ENCODE measurements at places on chromosomes 7 and 10. TPM values are rescaled to one million over a fixed set of nuclear protein-coding genes. Genes with fewer than 3 reads are reported as not detected.

DNA sequence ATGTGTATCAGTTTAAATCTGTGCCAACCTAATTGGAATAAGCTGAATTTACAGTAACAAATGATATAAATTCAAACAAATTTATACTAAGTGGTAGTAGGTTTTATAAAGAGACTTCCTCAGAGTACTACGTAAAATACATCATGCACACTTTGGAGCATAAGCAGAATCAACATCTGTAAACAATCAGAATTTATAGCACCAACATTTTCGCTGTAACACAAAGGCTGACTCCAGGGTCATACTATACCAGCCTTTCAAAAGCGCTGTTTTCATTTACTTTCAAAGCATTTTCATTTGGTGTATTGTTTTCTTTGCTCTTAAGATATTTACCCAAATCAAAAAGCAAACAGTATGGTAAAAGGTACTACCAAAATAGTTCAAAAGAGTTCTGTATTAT, 29.3 kb upstream of the TMEM168 start:
- DNase-seq: no peak

GRCh38 chr10:34157501-34157900, 657.6 kb downstream of the PARD3 start:
- DNase-seq: no peak

GRCh38 chr10:36621346-36621745, 504.1 kb upstream of the ANKRD30A start:
- no peak for DNase-seq

DNA sequence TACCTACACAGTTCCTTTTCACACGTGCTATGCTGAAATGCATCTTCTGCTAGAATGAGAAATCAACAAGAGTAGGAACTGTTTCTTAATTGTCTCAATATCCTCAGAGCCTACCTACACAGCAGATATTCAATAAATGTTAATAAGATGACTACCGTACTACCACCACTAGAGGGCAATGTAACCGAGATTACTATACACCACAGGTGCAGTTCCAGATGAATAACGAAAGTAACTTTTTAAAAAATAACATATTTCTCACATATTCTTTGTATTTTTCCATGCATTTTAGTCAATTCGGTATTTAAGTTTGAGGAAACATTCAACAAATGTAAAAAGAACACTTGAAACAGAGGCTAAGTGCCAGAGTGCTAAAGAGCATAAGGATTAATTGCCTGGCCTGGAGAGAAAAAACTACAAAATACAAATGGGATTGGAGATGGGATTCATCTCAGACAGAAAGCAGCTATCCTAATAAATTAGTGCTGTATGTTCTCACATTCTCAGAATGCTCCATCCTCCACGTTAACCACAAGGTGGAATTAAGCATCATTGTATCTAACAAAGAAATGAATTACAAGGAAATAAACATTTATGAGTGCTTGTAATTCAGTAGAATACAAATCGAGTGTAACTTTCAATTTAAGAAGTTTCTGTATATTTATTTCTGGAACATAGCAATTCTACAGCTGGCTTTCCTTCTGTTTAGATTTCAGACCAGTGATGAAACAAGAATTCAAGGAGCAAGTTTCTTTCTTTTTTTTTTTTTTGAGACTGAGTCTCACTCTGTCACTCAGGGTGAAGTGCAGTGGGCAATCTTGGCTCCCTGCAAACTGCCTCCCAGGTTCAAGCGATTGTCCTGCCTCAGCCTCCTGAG, 20.3 kb upstream of the HECTD2 start:
- DNase-seq: peak; percentile 64

DNA sequence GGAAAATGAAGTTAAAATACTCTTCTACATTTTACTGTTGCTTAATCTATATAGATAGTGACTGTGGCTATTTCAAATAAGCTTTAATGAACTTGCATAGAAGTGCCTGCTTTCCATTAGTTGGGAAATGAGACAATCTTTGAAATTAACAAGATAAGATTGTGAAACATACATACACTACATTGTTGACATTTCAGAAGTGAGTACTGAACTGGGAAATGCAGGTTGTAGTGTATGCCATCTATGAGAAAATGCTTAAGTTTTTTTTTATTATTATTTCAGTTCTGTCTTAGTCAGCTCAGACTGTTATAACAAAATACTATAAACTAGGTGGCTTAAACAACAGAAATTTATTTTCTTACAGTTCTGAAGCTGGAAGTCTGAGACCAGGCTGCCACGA, 49.6 kb upstream of the CSTF2T start:
- DNase-seq: no peak

DNA sequence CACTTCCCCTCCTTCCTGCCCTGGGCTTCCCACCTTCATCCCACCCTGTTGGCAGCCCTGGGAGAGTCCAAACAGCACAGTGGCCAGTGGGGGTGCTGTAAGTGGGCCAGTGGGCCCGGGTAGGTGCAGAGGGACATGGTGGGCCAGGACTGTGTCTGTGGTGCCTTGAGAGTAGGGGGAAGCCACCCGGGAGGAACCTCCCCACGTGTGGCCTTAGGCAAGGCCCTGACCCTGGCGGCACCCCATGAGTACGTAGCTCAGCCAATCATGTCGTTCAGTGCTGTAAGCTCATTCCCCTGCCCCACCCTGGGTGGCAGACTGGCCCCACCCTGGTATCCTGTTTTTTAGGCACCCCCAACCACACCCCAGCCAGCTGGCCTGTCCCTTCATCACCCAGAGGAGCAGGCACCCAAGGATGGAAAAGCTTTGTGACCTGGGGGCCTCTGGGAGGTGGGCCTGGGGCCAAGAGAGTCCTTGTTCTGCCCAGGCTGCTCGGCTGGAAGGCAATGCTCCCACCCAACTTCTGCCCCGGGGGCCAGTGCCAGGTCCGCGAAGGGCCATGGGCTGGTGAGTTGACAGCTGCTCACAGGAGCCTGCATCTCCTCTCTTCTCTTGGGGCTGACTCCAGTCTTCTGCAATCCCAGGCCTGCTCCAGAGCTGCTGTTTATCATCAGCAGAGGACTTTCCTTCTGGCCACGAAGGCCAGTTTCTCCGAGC, 41.6 kb downstream of the TSPAN15 start:
- no peak for DNase-seq

- DNase-seq: peak; percentile 88
Observed at GRCh38 chr7:5596046-5596895, 172.6 kb upstream of the TNRC18 start.

- peak; percentile 98 for DNase-seq
Observed at GRCh38 chr7:91264046-91264923, at the start of gene FZD1. FZD1 (plus strand) TSS chr7:91264433; CDS start chr7:91264881, 448 bp downstream.

DNA sequence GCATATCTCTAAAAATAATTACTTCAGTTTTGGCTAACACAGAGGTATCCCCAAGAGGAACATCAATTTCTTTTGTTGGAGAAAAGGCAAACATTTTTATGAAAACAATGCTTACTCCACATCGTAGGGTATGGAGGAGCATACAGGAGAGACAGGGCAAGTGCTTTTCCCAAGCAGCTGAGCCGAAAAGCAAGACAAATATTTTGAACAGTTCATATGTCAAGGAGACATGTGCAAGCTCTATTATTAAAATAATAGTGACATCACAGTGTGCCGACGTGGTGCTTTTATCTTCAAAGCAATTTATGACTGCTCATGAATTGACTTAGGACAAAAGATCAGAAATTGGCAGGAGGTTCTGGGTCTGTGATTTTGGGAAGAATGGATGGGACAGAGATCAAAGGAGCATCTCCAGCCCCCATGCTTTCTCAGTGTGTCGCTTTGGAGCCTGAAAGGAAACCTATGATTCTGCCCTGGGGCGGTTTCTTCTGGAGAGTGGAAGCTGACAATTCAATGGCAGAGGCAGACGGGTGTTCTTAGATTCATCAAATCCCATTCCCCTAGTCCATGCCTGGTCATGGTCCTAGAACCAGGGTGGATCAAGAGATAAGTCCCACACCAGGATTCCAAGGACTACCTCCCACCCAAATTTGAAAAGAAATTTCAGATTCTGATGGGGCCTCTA, 97.1 kb downstream of the JCAD start:
- no peak for DNase-seq

- no peak for DNase-seq
Observed at GRCh38 chr7:132882714-132883428, 199.0 kb downstream of the CHCHD3 start.

GRCh38 chr7:138070908-138071307, 5.4 kb upstream of the AKR1D1 start:
- DNase-seq: no peak

DNA sequence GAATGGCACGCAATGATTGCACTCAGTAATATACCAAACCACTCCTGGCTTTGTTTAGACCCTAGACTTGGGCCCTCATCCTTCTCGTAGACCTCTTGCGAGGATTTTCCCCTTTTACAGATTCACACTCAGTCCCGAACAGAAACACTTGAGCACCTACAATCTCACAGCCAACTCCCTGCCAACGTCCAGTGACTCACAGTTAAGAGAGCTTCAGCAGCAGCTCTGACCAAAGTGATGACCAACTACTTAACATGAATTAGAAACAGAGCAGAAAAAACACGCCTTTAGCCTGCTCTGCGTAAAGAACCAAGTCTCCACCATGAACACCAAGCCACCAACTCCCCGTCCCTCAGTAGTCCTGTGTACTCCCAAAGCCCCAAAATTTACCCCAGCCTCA, 2.2 kb downstream of the DNAJC30 start:
- DNase-seq: no peak

GRCh38 chr10:121975295-121976086, 474 bp upstream of the NSMCE4A start:
- DNase-seq: no peak

The C10orf62 gene
- total RNA-seq: not detected

The SMO gene
- total RNA-seq: 13.2 TPM

The OLAH gene
- 0.51 TPM for total RNA-seq

The ACSM6 gene
- not detected for total RNA-seq

The CHST15 gene
- 29.2 TPM for total RNA-seq

The CLDN3 gene
- total RNA-seq: 0.95 TPM

The ANKRD61 gene
- 0.35 TPM for total RNA-seq

The FUOM gene
- total RNA-seq: 16.2 TPM

The KEL gene
- 1.2 TPM for total RNA-seq

The BBIP1 gene
- total RNA-seq: 34.9 TPM

The NANOS1 gene
- 0.40 TPM for total RNA-seq

The ANKRD1 gene
- total RNA-seq: 591 TPM

The CNNM1 gene
- total RNA-seq: not detected

Measured in endothelial cell of umbilical vein (primary cell).